ENCODE measurements at places on chromosomes 7 and 10. TPM values are rescaled to one million over a fixed set of nuclear protein-coding genes. Genes with fewer than 3 reads are reported as not detected.

Gene FAM25G
- 2.9 TPM for total RNA-seq

Gene MSS51
- total RNA-seq = 1.9 TPM

Gene IL2RA
- 1.8 TPM for total RNA-seq

Gene PKD2L1
- not detected for total RNA-seq

Gene OR6B1
- not detected for total RNA-seq

Gene GPR26
- total RNA-seq = not detected

Gene TMEM236
- 53.0 TPM for total RNA-seq

Gene FAM237B
- not detected for total RNA-seq

GRCh38 chr7:75565132-75565837 is 73.2 kb downstream of the SPDYE5 start:
- no peak for DNase-seq

DNA sequence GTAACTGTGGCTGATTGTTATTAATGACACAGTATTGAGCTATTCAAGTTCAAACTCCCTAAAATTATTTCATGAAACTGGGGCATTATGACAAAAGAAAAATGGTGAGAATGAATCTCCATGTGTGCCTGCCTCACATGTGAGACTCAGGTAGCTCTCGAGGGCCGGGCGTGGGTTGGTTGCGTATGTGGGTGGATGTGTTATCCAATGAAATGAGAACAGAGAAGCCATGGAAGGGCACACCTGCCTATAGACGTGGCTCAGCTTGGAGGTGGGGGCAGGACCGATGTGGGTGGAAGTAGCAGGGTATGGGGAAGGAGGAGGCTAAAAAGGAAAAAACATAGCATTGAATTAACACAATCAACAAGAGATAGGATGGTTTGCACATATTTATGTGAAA is 96.5 kb downstream of the AOAH start:
- no peak for DNase-seq

- DNase-seq = no peak
Measured at GRCh38 chr7:54680377-54681005, 78.5 kb downstream of the SEC61G start.

- DNase-seq = no peak
Measured at GRCh38 chr7:159022238-159022993, 122.3 kb downstream of the VIPR2 start.

DNA sequence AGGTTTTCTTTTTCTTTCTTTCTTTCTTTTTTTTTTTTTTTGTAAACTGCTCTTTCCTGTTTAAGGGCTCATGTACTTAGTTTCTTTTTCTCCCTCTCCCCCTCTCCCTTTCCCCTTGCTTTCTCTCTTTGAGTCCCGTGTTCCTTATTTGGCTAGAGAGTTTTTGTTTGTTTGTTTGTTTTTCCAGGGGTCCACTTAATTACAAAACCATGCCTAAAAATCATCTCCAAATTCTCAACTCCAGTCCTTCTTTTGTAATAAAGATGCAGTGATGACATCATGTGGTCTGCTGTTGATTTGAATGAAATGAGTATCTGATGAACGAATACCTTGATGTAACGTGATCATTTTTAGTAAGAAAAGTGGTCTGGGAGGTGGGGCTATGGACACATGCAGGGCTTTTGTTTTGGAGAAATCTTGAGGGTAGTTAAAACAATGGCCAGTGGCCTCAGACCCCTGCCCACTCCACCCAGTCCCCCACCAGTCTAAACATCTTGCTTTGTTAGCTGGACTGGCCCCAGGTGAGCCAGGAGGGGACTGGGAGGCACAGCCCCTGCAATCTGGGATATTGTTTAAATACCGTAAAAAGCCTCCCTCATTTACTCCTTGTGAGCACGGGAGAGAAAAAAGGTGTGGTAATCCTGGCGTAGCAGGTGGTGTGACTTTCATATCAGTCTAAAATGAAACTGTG is 165.7 kb downstream of the LRMDA start:
- no peak for DNase-seq

GRCh38 chr10:17821893-17822292 is 12.7 kb downstream of the MRC1 start:
- DNase-seq = no peak

DNA sequence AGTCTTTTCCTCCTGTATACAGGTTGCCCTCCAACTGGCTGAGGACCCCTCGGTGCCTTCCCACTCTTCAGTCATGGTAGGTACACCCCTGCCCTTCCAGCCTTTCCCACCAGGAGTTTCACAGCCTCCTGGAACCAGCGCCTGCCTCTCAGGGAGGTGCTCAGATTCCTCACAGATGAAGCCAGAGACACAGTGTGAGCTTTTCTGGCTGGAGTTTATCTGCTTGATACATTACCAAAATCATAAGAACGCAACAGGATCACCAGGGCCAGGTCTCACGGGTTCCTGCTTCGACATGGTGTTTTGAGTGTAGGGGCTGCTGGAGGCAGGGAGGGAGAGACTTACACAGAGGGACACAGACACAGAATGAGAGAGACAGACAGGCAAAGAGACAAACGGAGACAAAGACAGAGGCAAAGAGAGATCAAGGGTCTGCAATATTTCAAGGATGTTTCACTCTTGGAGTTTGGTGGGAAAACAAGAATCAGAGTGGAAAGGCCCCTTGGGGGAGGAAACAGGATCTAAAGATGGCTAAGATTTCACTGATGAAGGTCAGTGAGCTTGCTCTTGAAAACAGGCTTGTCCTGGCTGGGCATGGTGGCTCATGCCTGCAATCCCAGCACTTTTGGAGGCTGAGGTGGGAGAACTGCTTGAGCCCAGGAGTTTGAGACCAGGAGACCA is 6.5 kb upstream of the INMT start:
- no peak for DNase-seq

DNA sequence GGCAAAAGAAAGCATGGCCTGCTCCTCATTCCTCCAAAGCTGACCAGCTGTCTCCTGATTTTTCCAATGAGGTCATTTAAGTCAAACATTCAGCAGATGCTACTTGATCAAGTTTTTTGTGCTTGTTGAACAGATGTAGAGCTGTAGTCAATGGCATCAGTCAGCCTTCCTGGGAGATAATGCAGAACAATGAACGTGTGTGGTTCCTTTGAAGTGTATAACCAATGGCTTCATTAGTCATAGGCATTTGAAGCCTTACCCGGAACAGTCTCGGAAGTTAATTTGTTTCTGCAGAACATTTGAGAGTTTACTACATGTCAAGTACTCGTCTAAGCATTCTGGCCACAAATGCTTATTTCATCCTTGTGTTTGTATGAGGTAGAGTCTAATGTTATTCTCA is 227.1 kb downstream of the ADRA2A start:
- no peak for DNase-seq

GRCh38 chr7:139817249-139817648 is 11.8 kb upstream of the TBXAS1 start:
- DNase-seq = no peak

DNA sequence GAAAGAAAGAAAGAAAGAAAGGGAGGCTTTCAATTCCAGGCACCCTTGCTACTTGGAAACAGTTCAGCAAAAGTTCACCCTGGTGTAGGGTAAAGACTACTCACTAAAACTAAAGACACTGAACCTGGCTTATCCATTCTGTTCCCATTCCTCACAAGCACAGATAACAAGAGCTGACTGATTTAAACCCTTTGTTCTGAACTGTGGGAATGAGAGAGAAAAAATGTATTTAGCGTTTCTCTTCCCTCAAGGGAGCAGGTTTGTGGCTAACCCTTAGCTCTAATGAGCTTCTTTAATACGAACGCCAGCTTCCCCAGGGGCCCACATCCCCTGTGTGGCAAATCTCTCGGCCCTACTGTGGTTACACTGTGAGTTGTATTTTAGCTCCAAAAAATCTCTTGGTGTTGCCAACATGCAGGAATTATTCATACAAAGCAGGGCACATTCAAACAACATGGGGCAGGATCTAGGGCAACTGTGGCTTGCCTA is 23.3 kb downstream of the PRTFDC1 start:
- DNase-seq = no peak

DNA sequence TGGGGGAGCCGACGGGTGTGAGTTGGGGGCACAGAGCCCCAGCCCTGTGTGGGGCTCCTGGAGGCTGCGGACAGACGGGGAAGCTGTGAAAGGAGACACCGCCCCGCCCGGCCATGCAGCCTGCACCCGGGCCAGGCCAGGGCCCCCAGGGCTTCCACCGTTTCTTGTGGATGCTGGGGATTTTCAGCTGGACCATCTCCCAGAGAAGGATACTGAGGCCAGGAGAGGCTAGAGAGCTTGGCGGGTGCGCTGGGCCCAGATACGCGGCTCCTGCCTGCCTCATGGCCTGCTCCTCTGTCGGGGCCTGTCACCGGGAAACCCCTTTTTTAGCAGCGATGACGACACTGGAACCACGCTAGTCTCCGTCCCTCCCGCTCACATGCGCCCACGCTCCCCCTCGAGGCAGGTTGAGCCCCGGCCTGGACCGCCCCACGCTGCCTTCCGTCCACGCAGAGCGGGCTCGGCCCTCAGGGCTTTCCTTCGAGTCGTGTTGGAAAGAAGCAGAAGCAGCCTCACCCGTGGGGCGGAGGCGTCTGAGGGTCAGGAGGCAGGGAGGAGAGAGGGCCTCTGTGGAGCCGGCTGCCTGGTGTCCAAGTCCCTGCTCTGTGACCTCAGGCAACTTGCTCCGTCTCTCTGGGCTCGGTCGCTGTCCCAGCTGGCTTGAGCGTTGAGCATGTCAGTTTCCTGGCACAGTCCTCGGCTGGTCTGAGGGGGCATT is 11.7 kb downstream of the TMEM184A start:
- no peak for DNase-seq

GRCh38 chr10:70699659-70700174 is 27.4 kb downstream of the ADAMTS14 start:
- DNase-seq = no peak

DNA sequence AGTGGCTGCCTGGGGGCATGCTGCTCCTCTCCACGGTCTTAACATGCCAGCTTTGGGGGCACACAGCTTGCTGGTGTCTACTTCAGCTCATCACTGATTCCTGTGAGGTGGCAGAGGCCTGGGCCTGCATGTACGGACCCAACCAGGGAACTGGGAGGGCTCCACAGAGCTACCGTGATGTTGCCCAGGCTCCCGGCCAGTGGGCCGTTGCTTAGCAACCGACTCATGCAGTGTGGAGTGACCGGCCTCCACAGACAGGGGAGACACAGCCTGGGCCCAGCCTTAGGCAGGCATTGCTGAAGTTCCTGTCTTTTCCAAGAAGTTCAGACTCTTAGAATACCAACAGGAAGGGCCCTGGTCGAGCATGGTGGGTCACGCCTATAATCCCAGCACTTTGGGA is 25.8 kb upstream of the SH2B2 start:
- DNase-seq = no peak

DNA sequence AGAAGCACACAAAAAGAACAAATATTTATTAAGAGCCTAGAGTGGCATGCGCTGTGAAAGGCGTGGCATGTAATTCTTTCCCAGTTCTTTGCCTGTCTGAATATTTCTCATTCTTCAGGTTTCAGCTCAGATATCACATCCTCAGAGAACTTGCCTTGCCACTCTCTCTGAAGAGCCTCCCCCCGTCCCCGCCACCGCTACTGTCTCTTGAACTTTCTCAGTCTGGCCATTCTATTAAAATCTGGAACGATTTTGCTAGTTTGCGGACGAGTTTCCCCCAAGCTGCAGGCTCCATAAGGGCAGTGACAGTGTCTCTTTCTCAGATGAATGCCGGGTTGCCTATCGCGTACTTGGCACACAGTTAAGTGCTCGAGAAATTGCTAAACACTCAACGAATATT is 787 bp upstream of the PLEKHA1 start:
- DNase-seq = no peak

GRCh38 chr10:72645263-72645858 is 19.5 kb upstream of the MICU1 start:
- no peak for DNase-seq

- DNase-seq = no peak
Measured at GRCh38 chr10:59753267-59753666, at the start of gene MRLN. Gene MRLN (minus strand): TSS chr10:59753455.

DNA sequence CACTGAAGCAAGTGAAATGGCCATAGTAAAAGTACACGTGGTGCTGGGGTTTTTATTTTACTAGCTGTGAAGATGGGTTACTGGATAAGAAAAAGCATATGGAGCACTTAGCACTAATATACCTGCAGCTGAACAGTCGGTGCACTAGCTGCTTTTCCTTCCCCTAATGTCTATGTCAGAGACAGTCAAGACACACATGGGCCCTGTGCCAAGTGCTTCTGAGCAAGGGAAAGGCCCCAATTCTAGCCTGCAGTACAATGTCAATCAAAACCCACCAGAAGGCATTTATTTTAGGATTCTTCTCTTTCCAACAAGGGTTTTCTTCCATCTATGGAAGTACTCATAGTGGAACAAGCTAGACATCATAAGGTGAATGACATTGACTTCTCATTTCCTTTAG is 716.7 kb downstream of the CCSER2 start:
- DNase-seq = no peak

DNA sequence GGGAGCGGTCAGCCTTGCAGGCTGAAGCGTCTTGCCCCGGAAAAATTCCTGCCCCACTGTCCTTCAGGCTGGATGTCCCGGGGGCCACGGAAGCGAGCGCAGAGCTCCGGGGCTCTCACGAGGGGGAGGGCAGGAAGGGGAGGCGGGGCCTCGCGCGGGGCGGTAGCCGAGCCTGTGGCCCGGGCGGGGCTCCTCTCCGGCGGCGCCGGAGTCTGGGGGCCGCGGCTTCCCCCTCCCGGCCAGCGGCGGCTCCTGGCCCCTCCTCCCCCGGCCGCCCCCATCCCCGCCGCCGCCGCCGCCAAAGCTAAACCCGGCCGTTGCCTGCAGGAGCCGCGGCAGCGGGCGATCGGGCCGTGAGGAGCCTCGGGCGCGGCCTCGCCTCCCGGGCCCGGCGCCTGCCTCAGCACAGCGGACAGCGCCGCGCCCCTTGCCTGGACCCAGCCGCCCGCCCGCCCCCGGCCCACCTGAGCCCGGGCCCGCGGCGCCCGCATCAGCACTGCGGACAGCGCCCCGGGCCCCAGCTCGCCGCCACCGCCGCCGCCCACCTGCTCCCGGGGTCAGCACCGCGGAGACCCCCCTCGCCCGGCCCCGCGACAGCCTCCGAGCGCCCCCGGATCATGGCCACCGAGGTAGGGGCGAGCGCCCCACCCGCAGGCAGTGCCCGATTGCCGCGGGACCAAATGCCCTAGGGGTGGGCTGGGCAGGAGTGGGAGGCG is at the start of gene GOLGA7B:
Gene GOLGA7B (plus strand): TSS at position 157 of the 716 bp plus-strand sequence. CDS start 461 bp downstream, at position 618.
- no peak for DNase-seq

- no peak for DNase-seq
Measured at GRCh38 chr10:88565072-88565471, 18.0 kb downstream of the RNLS start.

GRCh38 chr7:132053871-132054270 is 497.4 kb upstream of the PODXL start:
- DNase-seq = no peak

DNA sequence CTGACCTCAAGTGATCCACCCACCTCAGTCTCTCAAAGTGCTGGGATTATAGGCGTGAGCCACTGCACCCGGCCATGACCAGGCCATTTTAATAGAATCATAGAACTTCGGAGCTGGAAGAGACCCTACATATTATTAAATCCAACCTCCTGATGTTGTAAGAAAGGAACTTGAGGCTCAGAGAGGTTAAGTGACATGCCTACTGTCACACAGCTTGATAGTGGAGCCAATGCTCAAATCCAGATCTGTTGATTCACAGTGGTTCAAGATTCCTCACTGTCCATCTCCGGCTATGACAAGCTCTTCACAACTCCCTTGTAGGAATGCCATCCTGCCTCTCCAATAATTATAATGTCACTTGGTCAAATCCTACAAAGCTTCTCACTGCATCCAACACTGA is 65.3 kb downstream of the MYOF start:
- no peak for DNase-seq
